T-helper 22 cell (primary cell): ENCODE measurements at places on chromosomes 12 and 14.

- no peak for DNase-seq
These were observed 43.3 kb downstream of the GALNT8 start for GRCh38 chr12:4763549-4763948.

DNA sequence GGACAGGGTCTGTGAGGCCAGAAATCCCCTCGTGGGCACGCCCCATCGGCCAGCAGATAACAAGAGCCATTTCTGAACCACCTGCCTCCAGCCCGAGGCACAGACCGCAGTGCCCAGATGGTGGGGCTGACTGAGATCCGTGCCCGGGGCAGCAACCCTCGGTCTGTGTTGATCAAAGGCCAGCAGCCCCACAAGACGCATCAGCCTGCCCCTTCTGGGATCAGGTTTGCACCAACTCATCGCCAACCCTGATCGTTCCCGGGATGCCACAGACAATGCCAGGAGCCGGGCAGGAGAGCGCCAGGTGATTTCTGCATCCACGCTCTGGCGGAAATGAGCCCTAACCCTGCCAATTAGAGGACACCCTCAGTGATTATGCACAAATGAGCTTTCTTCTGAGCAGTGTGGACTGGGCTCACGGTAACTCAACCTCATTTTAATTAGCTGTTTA lies 64.5 kb downstream of the TESC start:
- no peak for DNase-seq

DNA sequence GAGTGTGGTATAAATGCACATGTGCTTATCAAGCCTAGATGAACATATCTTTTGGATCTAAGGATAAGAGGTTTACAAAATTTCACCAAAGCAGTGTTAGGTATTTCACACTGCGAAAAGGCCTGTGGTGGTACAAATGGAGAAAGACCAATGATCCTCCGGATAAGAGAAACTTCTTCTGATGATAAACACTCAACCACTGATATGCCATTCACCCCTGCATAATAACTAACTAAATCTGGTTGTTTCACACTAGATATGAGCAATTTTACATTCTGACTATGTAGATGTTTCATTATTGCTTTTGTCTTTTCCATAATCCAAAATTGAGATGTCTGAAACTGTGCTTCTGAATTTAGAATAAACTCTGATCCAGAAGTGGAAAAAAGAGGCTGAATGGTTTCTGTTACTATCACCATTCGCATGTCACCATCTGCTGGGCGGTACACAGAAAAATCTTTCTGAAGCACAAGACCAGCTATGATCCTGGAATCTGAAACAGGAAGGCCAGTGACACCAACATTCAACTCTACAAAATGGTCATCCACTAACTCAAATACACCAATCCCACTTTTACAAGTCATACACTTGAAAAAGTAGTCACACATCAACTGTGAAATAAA lies 1.3 kb downstream of the BBS10 start:
- DNase-seq, result no peak

DNA sequence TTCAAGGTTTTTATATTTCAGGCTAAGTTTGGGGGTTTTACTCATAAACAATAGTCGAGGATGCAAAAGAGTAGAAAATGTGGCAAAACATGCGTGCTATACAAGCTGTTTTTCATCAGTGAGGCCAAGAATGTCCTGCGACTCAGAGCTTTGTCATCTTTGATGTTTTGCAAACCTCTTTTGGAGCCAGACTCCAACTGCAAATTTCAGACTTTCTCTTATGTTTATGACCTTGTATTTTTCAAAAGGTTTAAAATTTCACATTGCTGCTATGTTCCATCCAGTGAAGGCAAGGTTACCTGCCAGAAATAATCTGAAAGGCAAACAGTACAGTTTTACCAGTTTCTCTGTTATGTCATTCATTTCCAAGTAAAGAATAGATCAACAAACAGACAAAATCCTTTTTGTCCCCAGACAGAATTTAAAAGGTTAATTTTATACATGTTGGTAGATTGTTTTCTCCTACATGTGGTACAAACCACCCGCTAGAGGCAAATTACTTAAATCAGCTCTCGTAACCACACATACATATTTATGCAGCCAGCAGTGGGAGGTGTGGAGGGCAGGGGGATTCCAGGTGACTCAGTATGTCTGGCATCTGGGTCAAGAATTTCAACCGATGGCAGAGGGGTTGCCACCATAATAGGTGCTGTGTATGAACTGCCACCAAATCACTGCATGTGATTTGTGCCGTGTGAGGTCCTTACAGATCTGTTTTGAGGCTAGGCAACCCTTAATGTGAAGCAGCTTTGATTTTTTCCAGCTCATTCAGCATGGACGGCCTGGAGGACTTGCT lies 119.8 kb upstream of the CPM start:
- DNase-seq, result no peak

DNA sequence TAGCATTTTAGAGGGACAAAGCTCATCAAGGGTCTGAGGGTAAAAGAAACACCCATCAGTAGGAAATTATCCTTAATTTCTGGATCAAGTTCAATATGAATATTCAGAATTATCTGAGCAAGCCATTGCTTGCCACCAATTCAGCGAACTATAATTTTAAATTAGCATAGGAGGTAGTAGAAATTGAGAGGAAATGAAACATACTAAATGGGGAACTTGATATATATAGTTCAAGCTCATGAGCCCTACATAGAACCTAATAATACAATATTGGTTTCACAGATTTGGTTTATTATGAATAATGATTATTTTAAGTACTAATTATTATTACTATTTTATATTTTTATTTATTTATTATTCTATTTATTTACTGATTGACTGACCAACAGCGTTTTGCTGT lies 42.1 kb upstream of the GXYLT1 start:
- no peak for DNase-seq

GRCh38 chr14:33527023-33527634 lies 423.7 kb downstream of the EGLN3 start:
- DNase-seq, result no peak

DNA sequence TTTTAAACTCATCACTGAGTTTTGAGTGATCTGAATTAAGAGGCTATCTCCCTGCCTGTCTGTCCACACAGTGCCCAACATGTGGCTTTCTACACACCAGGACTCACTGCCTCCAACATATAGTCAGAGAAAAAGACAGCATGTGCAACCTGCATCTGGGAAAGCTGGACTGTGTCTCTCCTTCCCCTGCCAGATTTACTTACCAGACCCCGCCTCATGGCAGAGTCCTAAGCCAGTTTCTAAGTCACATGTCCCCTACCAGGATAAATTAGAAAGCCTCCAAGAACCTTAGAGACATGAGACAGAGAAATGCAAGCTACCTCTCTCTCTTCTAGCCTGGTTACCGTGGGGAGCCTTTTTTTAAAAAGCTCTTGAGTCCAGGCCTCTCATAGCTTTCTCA lies 2.7 kb upstream of the HDAC7 start:
- DNase-seq, result no peak

GRCh38 chr12:106595268-106595667 lies 12.5 kb downstream of the RFX4 start:
- no peak for DNase-seq

GRCh38 chr14:99595034-99595433 lies 9.0 kb downstream of the CCDC85C start:
- DNase-seq, result no peak

DNA sequence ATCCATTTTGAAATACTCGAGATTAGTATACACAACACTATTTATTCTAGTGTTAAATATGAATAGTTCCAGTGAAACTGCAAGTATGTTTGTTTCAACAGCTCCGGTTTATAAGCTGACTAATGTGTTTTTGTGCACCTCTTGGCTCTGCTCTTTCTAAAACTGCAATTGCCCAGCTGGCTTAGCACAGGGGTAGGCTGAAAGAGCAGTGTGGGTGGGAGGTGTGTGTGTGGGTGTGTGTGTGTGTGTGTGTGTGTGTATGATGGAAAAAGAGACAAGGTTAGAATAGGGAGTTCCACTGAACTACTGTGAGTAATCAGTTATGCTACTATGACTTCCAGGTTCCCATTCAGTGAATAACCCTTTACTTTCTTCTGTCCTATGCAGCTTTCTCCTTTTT lies 37.8 kb upstream of the DDHD1 start:
- DNase-seq, result no peak
